Iris pigment epithelial cell (primary cell): ENCODE measurements at places on chromosomes 2 and 18.

GRCh38 chr2:202109737-202110184 is 36.7 kb downstream of the KIAA2012 start:
- DNase-seq, result peak; percentile 83

- peak; percentile 93 for DNase-seq
Observed at GRCh38 chr18:27750014-27750413, 426.9 kb downstream of the CDH2 start.

GRCh38 chr2:111938392-111938791 is 40.0 kb downstream of the MERTK start:
- DNase-seq, result no peak

- DNase-seq, result no peak
Observed at GRCh38 chr18:27793013-27793785, 383.7 kb downstream of the CDH2 start.

DNA sequence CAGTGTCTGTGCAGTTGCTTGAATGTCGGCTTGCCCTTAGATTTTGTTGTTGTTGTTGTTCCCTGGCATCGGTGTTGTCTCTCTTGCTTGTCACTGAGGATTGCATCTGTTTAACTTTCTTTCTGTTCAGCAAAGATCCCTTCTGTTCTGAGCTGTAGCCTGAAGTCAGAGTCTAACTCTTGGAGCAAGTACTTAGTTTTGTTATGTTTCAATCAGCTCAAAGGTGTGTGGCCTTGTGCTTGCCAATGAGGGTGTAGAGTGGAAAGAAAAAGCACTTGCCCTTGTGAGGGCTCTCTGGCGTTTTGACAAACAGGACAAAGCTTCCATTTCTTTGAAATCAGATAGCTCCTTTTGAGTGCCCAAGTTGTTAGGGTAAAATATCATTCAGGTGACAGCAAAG is 757.1 kb upstream of the CDH7 start:
- DNase-seq, result no peak
